ENCODE measurements at places on chromosomes 16 and 17.

DNA sequence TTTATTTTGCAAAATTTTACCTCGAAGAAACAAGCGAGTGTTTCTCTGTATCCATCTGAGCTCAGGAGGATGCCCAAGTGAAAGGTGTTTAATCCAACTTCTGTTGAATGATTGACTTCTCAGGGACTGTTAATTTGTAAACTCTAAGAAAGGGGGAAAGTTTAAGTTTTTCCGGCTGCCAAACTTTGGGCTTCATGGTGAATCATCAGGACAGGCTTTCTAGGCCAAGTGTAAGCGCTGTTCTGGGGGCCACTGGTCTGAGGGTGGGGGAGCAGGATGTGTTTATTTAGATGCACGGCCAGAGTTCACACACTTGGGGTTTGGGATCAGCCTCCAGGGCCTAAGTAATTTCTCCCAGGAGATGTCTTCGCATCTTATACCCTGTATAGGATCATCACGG is 110.4 kb downstream of the PITPNC1 start:
- DNase-seq = no peak

GRCh38 chr17:30153463-30153862 is 36.8 kb downstream of the NSRP1 start:
- no peak for DNase-seq

- DNase-seq = no peak
Measured at GRCh38 chr16:54750249-54750648, 180.4 kb upstream of the IRX5 start.

- no peak for DNase-seq
Measured at GRCh38 chr16:20611350-20611902, 35.3 kb upstream of the ACSM2B start.

DNA sequence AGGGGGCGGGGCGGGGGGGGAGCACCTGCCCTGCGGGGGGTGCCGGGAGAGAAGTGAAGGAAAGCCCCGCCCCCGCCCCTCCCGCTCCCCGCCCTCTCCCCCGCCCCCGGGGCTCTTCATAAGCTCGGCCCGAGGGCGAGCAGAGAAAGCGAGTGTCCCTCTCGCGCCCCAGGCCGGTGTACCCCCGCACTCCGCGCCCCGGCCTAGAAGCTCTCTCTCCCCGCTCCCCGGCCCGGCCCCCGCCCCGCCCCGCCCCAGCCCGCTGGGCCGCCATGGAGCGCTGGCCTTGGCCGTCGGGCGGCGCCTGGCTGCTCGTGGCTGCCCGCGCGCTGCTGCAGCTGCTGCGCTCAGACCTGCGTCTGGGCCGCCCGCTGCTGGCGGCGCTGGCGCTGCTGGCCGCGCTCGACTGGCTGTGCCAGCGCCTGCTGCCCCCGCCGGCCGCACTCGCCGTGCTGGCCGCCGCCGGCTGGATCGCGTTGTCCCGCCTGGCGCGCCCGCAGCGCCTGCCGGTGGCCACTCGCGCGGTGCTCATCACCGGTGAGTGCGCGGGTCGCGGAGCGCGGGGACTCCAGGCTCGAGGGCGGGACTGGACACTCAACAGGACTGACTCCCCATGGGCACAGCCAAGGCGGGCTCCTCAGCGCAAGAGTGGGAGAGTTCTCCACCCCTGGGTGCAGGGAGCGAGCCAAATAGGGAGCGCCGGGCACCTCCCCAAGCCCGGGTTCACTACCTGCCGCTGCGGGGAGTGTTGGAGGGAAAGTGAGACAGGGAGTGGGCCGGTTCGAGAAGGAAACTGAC is at the start of gene HSD11B2:
Gene HSD11B2, plus strand, starts transcription at position 145 of the 798 bp plus-strand sequence. Its CDS starts 128 bp downstream, at position 273.
- peak; percentile 27 for DNase-seq

DNA sequence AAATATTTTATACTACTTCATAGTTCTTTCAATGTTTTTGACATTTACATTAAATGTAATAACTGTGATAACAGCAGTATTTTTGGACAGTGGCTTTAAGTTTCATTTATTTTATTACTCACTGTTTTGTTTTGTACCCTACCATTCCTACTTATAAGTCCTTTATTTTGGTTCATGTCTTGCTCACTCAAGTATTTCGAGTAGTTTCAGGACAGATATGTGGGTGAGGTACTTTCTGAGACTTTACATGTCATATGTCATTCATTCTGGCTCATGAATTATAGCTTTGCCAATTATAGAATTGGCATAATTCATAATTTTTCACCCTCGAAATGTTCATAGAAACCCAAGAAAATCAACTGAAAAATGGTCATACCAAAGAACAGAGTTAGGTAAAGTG is 44.4 kb downstream of the PIK3R5 start:
- DNase-seq = no peak

GRCh38 chr17:40663252-40663651 is 1.7 kb downstream of the KRT222 start:
- no peak for DNase-seq

GRCh38 chr16:86221085-86221484 is 289.2 kb upstream of the FOXF1 start:
- no peak for DNase-seq

DNA sequence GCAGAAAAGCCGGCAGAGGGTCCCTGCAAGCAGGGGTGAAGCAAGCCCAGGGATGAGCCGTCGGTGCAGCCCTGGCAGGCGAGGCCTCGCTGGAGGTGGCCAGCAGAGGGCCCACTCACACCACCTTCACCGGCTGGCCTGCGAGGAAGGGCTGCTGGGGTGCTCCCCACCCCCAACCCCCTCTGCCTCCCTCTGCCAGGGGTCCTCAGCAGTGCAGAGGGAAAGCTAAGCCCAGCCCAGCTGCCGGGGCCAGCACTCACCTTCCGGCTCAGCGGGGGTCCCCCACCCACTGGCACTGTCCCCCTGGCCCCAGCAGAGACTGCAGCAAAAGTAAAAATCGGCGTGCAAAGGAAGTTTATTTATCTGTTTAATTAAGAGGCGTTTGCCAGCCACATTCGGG is 113.4 kb downstream of the ENGASE start:
- peak; percentile 12 for DNase-seq

DNA sequence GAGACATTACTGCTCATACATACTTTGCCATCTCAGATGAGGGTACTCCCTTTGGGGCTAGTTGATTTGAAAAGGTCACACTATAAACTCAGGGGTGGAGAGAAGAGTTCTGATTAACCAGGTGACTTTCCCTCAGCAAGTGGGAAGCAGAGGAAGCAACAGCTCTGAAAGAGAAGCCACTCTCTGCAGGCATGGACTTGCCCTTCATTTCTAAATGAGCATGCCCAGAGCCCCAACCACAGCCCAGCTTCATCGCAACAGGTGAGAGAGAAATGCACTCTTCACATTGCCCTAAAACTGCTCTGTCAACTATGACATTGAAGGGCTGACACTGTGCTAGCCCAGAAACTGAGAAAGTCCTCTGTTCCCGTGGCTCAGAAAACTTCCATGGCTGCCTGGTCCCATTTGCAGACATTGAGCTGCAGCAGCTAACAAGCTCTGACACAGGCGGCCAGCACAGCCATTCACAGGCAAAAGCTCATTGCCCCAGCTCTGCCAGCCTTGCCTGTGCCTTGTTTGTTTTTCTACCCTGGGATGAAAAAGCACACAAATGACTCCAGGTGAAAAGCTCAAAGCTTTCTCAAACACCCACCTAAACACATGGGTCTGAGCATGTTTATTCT is 419.8 kb upstream of the DYNLRB2 start:
- DNase-seq = no peak

DNA sequence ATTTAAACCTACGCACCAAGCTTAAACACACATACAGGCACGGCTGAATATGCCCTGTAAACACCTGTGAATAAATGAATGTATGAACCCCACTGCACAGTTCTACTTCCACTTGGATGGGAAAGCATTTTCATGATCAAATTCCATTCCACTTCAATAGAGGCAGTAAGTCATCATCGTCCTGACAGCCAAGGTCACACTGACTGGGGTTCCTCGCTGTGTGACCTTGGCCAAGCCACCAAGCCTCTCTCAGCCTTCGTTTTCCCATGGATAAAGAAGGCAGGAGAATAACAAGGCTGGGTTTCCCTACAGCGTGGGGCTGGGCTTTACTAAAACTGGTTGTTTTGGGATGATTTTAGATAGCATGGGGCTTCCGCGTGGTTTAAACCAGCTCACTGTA is 82.8 kb downstream of the TBC1D16 start:
- no peak for DNase-seq

- no peak for DNase-seq
Measured at GRCh38 chr16:46882940-46883307, 1.2 kb upstream of the GPT2 start.

Measured in activated naive CD8-positive, alpha-beta T cell treated with anti-CD3 and anti-CD28 coated beads, Interleukin-2, amount 50 U/mL, for 24 hours (primary cell).